Stimulated activated CD4-positive, alpha-beta T cell treated with anti-CD3 and anti-CD28 coated beads, Interleukin-12 subunit alpha, Interleukin-12 subunit beta, amount 100 ng/mL, for 48 hours (primary cell): ENCODE measurements at places on chromosomes 1 and 21.

- DNase-seq: no peak
Observed at GRCh38 chr1:53653631-53654030, 85.3 kb downstream of the GLIS1 start.

DNA sequence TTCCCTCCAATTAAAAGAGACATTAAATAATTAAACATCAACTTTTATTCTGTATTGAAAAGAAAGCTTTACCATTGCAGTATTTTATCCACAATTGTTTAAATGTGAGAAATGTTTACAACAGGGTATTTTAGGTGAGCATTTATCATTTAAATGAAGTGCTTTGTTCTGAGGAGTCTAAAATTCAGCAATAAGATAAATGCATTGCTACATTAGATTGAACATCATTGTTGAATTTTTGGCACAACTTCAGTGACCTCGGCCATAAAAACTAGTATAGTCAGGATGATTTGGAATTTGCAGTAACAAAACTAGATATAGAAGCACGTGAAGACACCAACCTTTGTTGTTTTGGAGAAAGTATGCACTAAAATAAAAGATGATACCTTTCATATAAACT is 692.9 kb downstream of the USP25 start:
- no peak for DNase-seq

DNA sequence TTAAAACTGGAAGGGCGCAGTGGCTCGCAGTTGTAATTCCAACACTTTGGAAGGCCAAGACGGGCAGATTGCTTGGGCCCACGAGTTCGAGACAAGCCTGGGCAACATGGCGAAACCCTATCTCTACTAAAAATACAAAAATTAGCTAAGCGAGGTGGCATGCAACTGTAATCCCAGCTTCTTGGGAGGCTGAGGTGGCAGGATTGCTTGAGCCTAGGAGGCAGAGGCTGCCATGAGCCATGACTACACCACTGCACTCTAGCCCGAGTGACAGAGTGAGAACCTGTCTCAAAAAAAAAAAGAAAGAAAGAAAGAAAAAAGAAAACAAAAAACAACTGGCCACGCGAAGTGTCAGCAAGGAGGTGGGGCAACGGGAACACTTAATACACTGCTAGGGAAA is 6.3 kb downstream of the UBE2G2 start:
- no peak for DNase-seq

GRCh38 chr1:90919900-90920299 is 101.9 kb downstream of the ZNF644 start:
- no peak for DNase-seq

DNA sequence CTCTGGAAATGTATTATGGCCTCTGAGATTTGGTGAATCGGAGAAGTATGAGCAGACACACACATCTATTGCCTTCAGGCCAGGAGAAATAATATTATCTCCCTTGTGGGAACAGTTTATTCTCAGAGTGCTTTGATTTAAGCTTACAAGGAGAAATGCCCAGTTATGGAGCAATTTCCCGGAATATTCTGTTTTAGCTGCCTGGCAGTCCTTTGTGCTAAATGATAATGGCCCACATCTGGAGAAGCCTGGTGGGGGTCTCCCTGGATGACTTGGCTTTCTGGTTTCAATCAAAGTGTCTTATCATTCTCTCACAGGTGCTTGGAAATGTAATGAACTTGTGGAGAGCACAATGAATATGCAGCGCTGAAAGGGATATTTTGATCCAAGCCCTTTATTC is 389.6 kb upstream of the USP24 start:
- DNase-seq: no peak

- no peak for DNase-seq
Observed at GRCh38 chr1:85386068-85386722, 78.8 kb downstream of the DDAH1 start.

- DNase-seq: no peak
Observed at GRCh38 chr1:48675251-48675650, 101.4 kb downstream of the BEND5 start.

GRCh38 chr1:240712014-240712731 is 100.2 kb upstream of the GREM2 start:
- no peak for DNase-seq

DNA sequence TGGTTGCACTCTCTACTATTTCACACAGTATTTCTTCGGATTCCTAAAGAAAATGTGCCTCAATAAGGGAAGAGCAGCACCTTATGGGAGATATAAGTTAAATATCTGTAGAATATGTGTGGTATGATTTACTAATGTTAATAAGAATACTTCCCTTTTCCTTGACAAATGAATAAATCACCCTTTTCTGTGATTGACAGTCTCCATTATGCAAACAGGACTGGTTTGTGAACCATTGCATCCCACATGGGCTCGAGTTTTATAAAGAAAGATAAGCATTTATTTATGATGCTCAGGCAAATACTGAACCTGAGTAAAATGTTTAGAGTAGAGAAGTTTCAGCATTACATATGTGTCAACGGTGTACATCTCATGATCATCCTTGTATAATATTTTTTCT is 587.7 kb upstream of the BRINP3 start:
- no peak for DNase-seq

- DNase-seq: no peak
Observed at GRCh38 chr1:80170811-80171485, 1164.4 kb upstream of the ADGRL4 start.

DNA sequence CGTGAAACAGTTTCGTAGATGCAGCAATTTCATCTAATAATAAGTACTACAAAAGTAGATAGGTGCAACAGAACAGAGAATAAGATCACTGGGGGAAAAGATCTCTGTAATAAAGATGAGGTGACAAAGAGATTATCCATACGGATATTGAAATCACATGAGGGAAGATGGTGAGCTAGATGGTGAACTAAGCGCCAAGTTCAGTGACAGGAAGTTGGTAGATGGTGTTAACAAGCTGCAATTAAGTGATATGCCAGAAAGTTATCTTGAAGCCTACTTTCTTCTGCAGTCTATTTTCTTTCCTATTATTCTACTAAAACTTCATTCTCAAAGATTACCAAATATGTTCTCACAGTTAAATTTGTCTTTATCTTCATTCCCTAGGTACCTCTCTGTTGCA is 7.1 kb downstream of the LRIF1 start:
- DNase-seq: no peak

- DNase-seq: no peak
Observed at GRCh38 chr1:230047114-230047865, 19.7 kb upstream of the GALNT2 start.

DNA sequence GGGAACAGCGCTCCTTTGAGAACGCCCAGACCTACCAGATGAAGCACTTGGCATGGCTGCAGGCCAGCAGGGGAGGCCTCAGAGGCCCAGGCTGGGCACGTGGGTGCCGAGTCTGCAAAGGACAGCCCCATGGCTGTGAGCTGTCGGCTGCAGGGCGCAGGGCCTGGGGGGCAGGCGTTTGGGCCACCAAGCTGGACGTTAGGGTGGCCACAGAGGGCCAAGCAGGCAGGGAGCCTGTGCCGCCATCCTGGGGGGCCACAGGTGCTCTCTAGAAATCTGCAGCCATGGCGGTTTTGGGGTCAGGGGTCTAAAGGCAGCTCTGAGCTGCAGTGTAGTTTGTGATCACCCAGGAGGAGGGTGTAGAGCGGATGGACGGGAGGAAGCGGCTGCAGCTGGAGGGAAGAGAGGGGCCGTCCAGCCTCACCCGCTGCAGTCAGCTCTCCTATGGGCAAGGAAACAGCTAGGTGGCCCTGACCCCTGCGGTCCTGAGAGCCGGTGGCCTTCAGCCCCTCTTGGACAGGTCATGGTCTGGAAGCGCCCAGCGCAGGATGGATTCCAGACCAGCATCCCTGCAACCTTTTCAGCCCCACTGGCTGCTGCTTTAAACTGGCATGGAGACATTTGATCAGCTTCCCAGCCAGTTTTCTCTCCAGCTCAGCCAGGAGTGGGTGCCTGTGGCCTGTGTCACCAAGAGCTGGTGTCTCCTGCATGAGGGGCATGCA is 11.0 kb downstream of the IBA57 start:
- DNase-seq: no peak

GRCh38 chr1:7678491-7679158 is 92.5 kb upstream of the VAMP3 start:
- DNase-seq: no peak

- DNase-seq: no peak
Observed at GRCh38 chr1:241521718-241522117, 2.2 kb upstream of the FH start.

GRCh38 chr1:15215116-15215515 is 31.9 kb upstream of the FHAD1 start:
- DNase-seq: no peak

GRCh38 chr21:17781524-17781923 is 37.6 kb downstream of the C21orf91 start:
- DNase-seq: no peak
